CD14-positive monocyte (primary cell): ENCODE measurements at places on chromosomes 1 and 21.

- H3K4me1 ChIP-seq = no peaks in the 10 kb centered on the region
- no peaks in the 10 kb centered on the region for H3K36me3 ChIP-seq
- no peaks in the 10 kb centered on the region for H3K27me3 ChIP-seq
- no peak for DNase-seq
These were observed 13.5 kb upstream of the C1orf159 start for GRCh38 chr1:1129381-1129821.

DNA sequence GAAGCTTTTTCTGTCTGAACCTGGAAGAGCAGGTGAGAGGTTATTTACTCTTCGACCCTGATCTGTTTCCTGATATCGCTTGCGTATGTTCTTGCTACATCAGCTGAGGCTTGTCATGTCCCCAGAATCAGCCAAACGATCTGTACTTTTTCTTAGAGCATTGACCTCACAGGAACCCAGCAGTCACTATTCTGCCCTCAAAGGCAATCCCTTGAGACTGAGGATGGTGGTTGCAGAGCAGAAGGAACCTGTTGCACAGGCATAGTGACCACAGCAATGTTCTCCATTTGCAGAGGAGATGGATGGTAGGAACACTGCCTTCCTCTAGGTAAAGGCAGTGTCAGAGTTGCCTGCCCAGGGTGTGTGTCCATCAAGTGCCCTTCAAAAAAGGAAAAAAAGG is 11.3 kb upstream of the LACTBL1 start:
- no peak overlapping the region for H3K4me3 ChIP-seq
- no peak for DNase-seq
- no peak overlapping the region for H3K27ac ChIP-seq
- H3K36me3 ChIP-seq = no peaks in the 10 kb centered on the region

GRCh38 chr1:92168657-92169056 is 49.1 kb upstream of the C1orf146 start:
- H3K4me3 ChIP-seq = no peak overlapping the region
- no peaks in the 10 kb centered on the region for H3K4me1 ChIP-seq
- H3K27me3 ChIP-seq = no peaks in the 10 kb centered on the region
- DNase-seq = no peak

- H3K36me3 ChIP-seq = no peaks in the 10 kb centered on the region
- no peaks in the 10 kb centered on the region for H3K4me1 ChIP-seq
- no peaks in the 10 kb centered on the region for H3K27me3 ChIP-seq
These were observed 81.5 kb upstream of the ZBTB40 start for GRCh38 chr1:22370190-22370498.

DNA sequence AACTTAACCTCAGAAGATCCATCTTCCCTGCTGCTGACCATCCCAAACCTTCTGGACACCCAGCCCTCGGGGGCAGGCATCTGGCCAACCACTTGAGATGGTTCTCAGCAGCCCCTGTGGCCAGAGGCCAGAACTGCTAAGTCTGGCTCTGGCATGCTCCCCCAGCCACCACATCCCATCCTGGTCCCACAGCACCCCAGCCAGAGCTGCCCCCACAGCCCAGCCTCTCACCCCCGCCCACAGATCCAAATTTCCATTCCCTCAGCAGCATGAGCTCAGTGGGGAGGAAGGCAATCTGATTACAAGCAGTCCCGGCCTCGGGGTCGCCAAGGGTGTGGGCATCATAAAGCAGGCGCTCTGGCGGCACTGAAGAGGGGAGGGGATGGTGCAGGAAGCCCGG is 45.6 kb downstream of the GLIS1 start:
- no peak for DNase-seq
- no peak overlapping the region for H3K27ac ChIP-seq
- no peaks in the 10 kb centered on the region for H3K4me1 ChIP-seq
- no peaks in the 10 kb centered on the region for H3K36me3 ChIP-seq
- H3K27me3 ChIP-seq = no peaks in the 10 kb centered on the region

- no peak overlapping the region for H3K27ac ChIP-seq
- H3K36me3 ChIP-seq = peaks cover 41% of the 10 kb centered on the region
These were observed 520 bp downstream of the TARS2 start for GRCh38 chr1:150487763-150488115.

- H3K36me3 ChIP-seq = no peaks in the 10 kb centered on the region
- H3K4me1 ChIP-seq = peaks cover 17% of the 10 kb centered on the region
- no peak overlapping the region for H3K27ac ChIP-seq
- H3K27me3 ChIP-seq = peaks cover 12% of the 10 kb centered on the region
These were observed 41.7 kb upstream of the DNAJC6 start for GRCh38 chr1:65267683-65268082.

DNA sequence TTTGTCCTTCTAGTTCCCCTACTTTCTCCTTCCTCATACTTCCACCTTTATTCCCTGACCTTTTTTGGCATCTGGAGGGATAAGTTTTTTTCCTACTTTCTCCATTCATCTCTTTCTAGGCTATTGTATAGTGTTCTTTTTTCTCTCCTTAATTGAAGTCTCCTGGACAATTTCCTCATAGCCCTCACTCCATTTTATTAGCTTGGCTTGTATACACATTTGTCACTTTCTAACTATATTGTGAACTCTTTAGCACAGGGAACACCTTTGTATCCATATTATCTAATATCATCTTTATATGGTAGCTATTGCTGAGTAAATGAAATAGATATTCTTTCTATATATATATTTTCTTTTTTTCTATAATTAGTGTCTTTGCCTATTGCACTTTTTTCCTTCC is 47.6 kb downstream of the TMED5 start:
- H3K4me3 ChIP-seq = no peak overlapping the region
- no peak for DNase-seq
- H3K36me3 ChIP-seq = peaks cover 72% of the 10 kb centered on the region
- no peaks in the 10 kb centered on the region for H3K4me1 ChIP-seq

DNA sequence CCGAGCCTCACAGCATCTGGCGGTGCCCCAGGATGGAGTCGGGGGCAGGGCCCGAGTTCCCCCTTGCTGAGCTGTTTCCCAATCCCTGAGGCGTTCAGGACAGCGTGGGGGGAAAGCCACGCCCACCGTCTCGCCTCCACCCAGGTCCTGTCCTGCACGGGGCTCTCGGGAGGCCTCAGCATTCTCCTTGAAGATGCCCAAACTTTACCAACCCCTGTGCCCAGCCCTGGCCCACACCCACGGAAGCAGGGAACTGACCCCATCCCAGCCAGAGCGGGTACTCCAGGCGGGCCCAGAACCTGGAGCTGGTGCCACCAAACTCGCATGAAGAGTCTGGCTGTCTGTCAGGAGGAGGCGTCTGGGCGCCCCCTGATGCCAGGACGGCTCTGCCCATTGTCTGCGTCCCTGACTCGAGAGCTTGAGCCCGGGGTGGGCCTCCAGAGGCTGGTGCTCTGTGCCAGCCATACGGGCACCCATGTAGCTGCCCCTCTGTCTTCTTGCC is 35.3 kb upstream of the POFUT2 start:
- DNase-seq = no peak
- no peak overlapping the region for H3K4me3 ChIP-seq
- H3K27me3 ChIP-seq = no peaks in the 10 kb centered on the region
- no peaks in the 10 kb centered on the region for H3K4me1 ChIP-seq
- H3K36me3 ChIP-seq = no peaks in the 10 kb centered on the region

DNA sequence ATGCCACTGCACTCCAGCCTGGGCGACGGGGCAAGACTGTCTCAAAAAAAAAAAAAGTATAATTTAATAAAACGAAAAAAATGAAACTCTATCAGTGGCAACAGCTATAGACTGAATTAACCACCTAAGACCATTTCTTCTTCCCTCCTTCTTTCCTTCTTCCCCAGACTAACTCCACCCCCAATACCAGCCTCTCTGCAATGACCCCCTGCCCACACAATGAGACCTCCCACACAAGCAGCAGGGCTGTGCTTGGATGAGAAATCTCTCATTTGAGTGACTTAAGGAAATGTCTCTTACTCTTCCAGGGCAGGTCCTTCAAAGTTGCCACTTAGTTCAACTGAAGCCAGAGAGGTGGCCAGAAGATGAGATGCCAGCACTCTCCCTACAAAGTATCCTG is 94.5 kb upstream of the SYT6 start:
- no peak overlapping the region for H3K4me3 ChIP-seq
- H3K27me3 ChIP-seq = no peaks in the 10 kb centered on the region
- H3K4me1 ChIP-seq = no peaks in the 10 kb centered on the region
- no peak for DNase-seq

DNA sequence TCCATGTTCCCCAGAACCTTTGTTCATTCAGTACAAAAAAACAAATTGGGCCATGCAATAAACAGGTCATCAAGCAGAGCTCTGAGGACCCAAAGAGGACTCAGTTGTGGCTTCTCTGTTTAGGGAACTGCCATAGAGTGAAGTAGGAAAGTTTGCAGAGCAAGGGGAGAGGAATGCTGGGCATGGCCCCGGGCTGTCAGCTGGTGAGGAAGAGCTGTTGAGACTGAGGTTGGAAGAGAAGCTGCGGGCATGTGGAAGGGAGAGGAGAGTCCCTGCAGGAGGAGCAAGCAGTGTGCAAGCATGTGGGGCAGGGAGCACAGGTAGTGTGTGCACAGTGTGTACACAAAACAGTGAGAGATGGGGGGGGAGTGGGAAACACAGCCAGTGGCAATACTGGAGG is 71.8 kb downstream of the NTPCR start:
- no peak overlapping the region for H3K4me3 ChIP-seq
- peaks cover 8% of the 10 kb centered on the region for H3K4me1 ChIP-seq
- H3K27me3 ChIP-seq = no peaks in the 10 kb centered on the region
- H3K36me3 ChIP-seq = no peaks in the 10 kb centered on the region

DNA sequence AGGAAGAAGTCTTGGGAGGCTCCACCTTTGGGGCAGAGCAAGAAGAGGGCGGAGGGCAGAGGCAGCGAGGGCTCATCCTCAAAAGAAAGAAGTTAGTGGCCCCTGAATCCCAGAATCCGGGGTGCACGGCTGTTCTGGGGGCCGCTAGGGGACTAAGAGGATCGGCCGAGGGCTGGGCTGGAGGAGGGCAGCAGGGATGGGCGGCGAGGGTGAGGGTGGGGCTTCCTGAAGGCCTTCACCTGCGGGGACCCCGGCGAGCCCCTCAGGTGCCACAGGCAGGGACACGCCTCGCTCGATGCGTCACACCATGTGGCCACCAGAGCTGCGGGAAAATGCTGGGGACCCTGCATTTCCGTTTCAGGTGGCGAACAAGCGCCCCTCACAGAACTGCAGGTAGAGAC is 23.9 kb downstream of the COL6A1 start:
- DNase-seq = no peak
- no peaks in the 10 kb centered on the region for H3K36me3 ChIP-seq
- H3K4me1 ChIP-seq = no peaks in the 10 kb centered on the region

- DNase-seq = no peak
- H3K4me1 ChIP-seq = no peaks in the 10 kb centered on the region
- no peak overlapping the region for H3K27ac ChIP-seq
- H3K27me3 ChIP-seq = no peaks in the 10 kb centered on the region
These were observed 119.7 kb downstream of the HHAT start for GRCh38 chr1:210448297-210448892.

GRCh38 chr1:75615613-75616435 is 4.9 kb upstream of the SLC44A5 start:
- peaks cover 11% of the 10 kb centered on the region for H3K4me1 ChIP-seq
- no peak overlapping the region for H3K4me3 ChIP-seq
- no peaks in the 10 kb centered on the region for H3K36me3 ChIP-seq
- no peak for DNase-seq
- peaks cover 50% of the 10 kb centered on the region for H3K27me3 ChIP-seq
- no peak overlapping the region for H3K27ac ChIP-seq

DNA sequence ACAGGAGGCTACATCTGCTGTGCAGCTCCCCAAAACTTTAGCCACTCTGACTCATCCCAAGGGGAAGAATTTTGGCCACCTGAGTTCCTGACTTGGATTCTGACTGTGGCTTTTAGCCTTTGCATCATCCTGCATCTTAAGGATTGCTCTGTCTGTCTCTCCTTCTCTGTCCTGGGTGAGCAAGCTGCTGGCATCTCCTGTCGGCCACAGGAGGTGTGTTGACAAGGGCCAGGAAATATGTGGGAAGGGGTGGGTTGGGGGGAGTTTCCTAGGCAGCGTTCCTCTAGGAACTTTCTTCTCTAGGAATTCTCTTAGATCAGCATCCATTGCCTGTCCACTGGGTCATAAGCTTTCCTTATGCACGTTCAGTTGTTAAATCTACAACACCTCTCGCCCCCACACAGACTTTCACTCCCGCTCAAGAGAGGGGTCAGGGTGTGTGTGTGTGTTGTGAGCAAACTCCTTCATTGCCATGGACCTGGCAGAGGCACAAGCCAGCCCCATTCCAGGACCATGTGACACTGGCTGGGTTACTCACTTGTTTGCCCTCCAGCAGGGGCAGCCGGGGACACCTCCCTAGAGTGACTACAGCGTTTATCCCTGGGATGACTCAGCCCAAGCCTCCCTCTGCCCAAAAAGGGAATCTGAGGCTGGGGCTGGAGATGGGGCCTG is 145.0 kb upstream of the DUSP10 start:
- H3K36me3 ChIP-seq = no peaks in the 10 kb centered on the region
- peak; percentile 36 for DNase-seq
- no peak overlapping the region for H3K4me3 ChIP-seq
- H3K4me1 ChIP-seq = no peaks in the 10 kb centered on the region
- H3K27ac ChIP-seq = no peak overlapping the region

GRCh38 chr1:52634111-52634510 is 1.1 kb downstream of the SHISAL2A start:
- peaks cover 42% of the 10 kb centered on the region for H3K4me1 ChIP-seq
- no peak for DNase-seq
- no peaks in the 10 kb centered on the region for H3K36me3 ChIP-seq
- no peak overlapping the region for H3K27ac ChIP-seq

DNA sequence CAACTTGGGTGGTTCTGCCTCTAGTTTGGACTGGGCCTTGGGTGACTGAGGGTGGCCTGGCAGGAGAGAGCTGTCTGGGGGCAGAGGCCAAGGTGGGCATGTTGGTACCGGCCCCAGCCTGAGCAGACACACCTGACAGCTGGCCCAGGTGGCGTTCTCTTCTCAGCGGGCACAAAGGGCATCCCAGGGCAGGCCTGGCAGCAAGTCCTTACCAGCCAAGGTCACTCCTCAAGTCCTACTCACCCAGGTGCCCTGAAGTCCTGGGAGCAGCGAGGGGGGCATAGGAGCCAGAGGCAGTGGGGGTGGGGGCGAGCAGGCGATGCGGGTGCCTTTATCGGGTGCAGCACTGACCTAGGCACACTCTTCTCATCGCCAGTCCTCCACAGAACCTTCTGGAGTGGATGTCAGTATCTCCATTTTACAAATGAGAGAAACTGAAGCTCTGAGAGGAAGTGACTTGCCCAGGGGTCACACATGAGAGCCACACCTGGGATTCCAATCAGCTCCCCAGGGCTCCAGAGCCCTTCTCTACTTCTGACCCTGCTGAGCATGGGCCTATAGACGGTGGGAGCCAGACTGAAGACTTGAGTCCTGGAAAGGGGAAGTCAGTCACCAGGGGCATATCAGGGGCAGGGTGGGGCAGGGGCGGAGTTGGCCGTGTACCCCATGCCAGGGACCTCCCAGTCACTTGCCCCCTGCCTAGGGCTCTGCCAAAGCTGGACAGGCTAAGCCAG is 587 bp upstream of the SLC25A34 start:
- H3K4me3 ChIP-seq = no peak overlapping the region
- H3K27ac ChIP-seq = no peak overlapping the region
- DNase-seq = no peak
- H3K27me3 ChIP-seq = no peaks in the 10 kb centered on the region
- no peaks in the 10 kb centered on the region for H3K4me1 ChIP-seq

- H3K36me3 ChIP-seq = no peaks in the 10 kb centered on the region
- no peak overlapping the region for H3K4me3 ChIP-seq
- H3K27me3 ChIP-seq = no peaks in the 10 kb centered on the region
These were observed 474.4 kb downstream of the SETD4 start for GRCh38 chr21:35585878-35586277.

GRCh38 chr1:52913014-52913413 is 8.5 kb downstream of the ECHDC2 start:
- H3K27me3 ChIP-seq = no peaks in the 10 kb centered on the region
- H3K4me3 ChIP-seq = no peak overlapping the region
- no peak overlapping the region for H3K27ac ChIP-seq
- no peaks in the 10 kb centered on the region for H3K4me1 ChIP-seq
- no peaks in the 10 kb centered on the region for H3K36me3 ChIP-seq

- H3K4me3 ChIP-seq = no peak overlapping the region
- no peaks in the 10 kb centered on the region for H3K27me3 ChIP-seq
- H3K4me1 ChIP-seq = peaks cover 60% of the 10 kb centered on the region
These were observed 52.2 kb downstream of the MAP3K7CL start for GRCh38 chr21:29182691-29183092.
